ENCODE measurements at places on chromosomes 6 and 20.

- DNase-seq: no peak
Measured at GRCh38 chr20:35626386-35627001, 10.9 kb downstream of the SPAG4 start.

GRCh38 chr20:40579701-40580100 is 109.3 kb downstream of the MAFB start:
- DNase-seq: no peak

DNA sequence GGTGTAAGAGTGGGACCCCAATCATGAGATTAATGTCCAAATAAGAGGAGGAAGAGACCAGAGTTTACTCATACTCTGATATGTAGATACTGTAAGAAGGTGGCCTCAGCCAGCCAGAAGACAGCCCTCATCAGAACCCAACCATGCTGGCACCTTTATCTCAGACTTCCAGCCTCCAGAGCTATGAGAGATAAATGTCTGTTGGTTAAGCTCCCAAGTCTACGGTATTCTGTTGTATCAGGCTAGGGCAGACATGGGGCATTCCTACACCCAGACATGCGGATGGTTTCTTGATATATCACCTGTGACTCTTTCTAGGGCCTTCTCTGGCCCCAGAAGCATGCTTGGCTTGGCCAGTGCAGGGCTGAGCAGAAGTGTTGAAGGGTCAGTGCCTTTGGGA is 247.4 kb upstream of the RIN2 start:
- no peak for DNase-seq

GRCh38 chr6:160104821-160105517 is 16.6 kb upstream of the SLC22A1 start:
- DNase-seq: no peak

DNA sequence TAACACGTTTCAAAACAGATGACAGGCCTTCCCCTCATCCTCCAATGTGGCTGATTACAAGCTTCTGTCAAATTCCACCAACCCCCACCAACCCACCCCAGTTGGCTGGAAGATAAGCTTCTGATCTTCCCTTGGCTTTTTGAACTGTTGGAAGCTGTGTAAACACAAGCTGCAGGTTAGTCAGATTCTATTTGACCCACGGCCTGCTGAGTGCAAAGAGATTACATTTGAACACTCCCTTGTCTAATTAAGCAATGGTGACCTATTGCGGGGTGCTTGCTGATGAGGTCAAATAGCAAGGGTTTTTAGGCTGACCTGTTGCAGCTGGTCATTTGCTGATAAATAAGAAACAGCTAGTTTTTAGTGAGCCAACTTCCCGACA is 379.7 kb downstream of the BMP2 start:
- DNase-seq: no peak

DNA sequence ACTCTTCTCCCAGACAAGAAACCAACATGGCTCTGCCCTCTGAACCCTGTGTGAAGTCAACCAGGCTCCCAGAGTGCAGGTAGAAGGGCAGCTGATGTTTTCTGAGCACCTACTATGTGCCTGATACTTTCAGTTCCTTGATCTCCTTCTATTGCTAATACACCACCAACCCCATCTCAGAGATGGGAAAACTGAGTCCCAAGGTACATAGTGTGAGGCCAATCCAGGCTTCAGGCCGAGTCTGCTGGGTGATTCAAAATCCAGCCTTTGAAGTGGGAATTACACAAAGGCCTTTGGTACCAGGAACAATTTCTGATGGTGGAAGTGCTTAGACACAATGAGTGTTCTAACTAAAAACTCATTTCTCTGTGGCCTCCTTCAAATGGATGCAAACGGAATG is 96.3 kb downstream of the NFATC2 start:
- DNase-seq: no peak

DNA sequence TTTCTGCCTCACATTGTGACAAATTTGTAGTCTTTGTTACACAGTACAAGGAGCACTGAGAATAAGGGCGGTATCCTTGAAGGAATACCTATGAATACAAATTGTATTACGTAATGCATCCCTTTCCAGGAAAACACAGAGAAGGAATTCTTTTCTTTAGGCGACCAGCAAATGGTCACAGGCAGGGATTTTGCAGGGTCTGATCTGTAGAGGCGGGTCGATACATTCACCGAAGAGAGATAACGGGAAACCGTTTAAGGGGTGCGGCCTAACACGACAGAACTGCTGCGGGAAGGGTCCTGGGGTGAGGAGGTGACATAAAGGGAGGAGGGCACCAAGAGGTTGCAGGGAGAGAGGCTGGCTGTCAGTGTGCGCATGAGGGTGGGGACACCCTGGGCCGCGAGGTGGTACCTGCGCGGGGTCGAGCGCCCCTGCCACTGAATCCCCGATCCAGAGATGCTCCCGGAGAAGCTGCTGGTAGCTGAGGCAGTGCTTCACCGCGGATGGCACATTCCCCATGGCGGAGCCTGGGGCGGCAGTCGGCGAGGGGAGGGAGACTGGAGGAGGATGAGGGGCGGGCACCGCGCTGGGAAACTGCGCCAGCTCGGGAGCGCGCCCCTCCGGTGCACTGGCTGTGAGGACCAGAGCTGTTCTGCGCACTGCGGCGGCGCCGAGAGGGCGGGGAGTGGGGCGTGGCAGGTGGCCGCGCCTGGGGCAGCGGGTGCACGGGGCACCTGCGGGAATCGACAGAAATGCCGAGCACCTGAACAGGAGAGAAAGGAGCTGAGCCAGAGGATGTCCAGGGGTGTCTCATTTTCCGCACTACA is at the start of gene HMGCLL1:
HMGCLL1 (minus strand) TSS at position 656 of the 827 bp plus-strand sequence; CDS start at position 519, 137 bp downstream.
- DNase-seq: peak; percentile 88

- no peak for DNase-seq
Measured at GRCh38 chr6:12291071-12291838, 1.1 kb downstream of the EDN1 start.

GRCh38 chr6:17001188-17001587 is 100.7 kb upstream of the STMND1 start:
- no peak for DNase-seq

DNA sequence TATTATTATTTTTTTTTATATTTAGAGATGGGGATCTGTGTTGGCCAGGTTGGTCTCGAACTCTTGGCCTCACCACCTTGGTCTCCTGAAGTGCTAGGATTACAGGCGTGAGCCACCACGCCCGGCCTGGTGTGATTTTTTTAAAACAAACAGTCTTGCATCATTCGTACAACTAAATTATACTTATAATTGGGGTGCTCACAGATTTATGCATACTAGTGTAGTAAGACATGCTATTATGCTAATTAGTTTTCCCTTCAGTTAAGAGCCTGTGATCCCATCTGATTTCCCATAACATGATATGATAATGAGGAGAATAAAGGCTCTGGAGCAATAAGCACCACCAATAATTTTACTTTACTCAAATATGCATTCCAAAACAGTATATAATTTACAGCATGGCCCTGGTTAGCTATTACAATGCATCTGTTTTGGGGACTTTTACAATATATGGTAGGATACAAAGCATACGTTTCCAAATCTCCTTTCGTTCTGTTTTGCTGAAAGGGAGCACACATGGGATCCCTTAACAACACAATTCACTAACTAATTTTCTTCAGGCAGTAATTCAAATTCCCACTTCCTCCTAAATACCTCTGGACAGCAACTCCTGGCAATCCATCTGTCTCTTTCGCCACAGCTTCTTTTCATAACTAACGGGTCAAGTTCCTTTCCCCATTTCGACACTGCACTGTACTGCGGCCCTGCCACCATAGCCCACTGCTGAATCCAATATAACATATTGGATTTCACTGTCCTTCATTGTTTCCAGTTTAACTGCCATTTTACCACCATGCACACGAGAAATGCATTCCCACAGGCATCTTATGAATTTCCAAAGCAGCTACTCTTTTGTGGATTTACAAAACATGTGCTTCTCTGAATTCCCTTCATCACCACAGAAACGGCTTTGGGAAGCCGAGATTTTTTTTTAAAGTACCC is 1.7 kb downstream of the NUDT3 start:
- DNase-seq: no peak

GRCh38 chr20:20034486-20034885 is 17.3 kb downstream of the NAA20 start:
- DNase-seq: no peak

DNA sequence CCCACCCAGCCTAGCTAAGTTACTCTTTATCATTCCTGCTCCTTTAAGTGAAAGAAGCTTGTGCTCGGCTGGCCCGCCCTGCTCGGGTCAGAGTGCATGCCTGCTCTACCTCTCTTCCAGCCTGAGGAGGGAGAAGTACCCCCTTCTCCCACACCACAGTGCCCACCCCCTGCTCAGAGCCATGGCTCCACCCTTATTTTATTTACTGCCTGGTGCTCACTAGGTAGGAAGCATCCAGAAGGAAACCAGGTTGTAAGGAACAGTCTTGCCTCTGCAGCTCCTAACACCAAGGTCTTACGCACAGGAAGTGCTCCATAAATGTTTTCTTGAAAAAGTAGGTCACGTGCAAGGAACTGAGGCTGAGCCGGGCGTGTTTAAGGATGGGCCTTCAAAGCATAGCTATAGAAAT is 105.7 kb upstream of the SNX9 start:
- no peak for DNase-seq

DNA sequence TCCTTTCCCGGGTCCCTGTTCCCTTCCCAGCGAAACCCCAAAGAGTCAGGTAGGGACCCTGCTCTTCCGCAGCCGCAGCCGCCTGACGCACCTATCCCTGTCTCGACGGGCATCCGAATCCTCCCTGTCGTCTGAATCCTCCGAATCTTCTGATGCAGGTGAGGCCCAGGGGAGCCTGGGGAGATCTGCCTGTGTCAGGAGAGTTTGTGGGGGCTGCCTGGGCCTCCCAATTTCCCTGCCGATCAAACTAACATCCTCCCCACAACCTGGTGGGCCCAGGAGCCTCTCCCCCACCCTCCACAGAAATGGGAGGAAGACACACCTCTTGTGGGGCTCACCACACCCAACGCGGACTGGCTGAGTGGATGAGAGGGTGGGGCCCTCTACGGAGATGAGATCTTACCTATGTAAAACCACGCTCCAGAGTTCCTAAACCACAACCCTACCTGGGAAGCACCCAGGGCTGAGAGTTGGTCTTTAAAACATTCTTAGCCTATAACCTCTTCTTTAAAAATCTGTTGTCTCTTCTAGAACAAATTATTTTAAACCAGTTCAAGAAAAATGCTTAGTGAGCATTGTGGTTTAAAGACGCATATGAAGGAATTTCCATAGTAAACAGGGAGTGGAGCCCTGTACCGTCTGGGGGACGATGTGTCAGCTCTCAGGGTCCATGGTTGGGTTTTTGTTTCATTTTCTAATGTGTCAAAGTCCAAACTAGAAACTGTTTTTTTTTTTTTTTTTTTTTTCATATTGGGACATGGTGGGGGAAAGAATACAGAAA is 1.7 kb downstream of the CDC25B start:
- no peak for DNase-seq

DNA sequence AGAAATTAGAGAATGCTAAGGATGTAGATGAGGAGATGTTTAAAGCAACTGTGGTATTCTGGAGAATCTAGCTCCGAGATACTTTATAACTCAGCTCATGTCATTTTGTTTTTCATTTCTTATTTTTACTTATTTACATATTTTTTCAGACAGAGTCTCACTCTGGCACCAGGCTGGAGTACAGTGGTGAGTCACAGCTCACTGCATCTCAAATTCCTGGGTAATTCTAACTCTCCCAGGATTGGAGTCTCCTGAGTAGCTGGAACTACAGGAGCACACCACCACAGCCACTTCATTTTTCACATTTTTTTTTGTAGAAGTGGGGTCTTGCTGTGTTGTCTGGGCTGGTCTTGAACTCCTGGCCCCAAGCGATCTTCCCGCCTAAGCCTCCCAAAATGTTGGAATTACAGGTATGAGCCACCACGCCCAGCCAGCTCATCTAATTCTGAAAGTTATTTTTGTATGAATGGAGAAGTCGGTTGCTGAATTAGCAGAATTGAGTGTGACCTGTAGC is 94.3 kb upstream of the FAM8A1 start:
- DNase-seq: no peak

GRCh38 chr6:135514706-135515105 is 17.2 kb upstream of the AHI1 start:
- DNase-seq: no peak

DNA sequence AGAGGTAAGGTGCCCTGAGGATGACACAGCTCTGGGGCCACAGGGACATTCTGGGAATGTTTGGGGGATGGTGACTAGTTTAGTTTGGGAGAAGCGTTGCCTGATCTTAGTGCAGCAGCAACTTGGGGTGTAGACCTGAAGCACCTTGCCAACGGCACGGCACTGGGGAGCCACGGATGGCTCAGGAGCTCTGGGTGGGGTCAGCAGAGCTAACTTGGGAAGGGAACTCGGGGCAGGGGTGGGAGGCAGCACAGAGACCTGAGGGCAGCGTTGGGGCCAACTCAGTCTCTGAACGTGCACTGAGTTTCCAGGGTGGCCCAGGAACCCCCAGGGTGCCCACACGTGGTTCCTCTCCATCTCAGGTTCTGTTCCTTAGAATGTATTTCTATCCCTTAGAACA is 14.9 kb downstream of the THBS2 start:
- no peak for DNase-seq

GRCh38 chr20:63740627-63741353 is 1.2 kb downstream of the SLC2A4RG start:
- DNase-seq: peak; percentile 86

GRCh38 chr20:38195521-38195920 is 30.5 kb upstream of the TGM2 start:
- DNase-seq: no peak

DNA sequence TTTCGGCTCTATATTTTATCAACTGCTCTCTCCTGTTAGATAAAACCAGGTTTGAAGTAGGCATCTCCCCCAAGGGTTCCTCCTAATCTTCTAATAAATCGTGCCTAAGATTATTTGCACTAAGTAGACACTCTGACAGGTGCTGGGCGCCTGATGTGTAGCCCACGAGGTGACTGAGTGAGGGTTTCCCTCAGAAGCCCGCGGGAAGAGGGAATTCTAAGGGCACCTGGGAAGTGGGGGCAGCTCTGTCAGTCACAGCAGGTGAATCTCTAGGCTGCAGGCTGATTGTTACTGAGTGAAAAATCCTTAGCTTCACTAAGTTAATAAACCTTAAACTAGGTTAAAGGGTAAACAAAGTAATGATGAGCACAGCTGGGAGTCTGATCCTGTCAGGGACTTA is 68.2 kb downstream of the PXDC1 start:
- no peak for DNase-seq

GRCh38 chr20:4797275-4797674 is 75.6 kb downstream of the PRND start:
- no peak for DNase-seq

GRCh38 chr6:140623498-140623897 is 1249.0 kb upstream of the CITED2 start:
- DNase-seq: no peak

DNA sequence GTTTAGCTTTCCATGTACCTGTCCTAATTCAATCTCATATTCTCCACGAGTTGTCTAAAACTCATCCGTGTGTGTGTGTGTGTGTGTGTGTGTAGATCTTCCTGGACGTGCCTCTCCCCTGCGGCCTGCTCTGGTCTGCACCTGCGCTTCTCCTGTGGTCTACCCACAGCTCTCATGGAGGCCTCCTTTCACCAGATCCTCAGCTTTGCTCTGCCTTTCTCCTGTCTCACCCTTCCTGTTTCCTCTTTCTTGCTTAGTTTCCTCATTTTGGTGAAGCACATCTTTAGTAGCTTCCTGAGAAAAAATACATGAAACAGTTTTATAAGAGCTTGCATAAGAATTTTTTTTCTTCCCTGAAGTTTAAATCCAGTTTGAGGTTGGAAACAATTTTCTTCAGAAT is 18.1 kb downstream of the SLX4IP start:
- DNase-seq: peak; percentile 65

- DNase-seq: no peak
Measured at GRCh38 chr6:158687506-158687905, 37.7 kb downstream of the SYTL3 start.
